Fibroblast of skin of left quadriceps (primary cell): ENCODE measurements at places on chromosomes 5 and 9.

GRCh38 chr5:57504357-57504756, 21.7 kb upstream of the ACTBL2 start:
- no peak for DNase-seq

DNA sequence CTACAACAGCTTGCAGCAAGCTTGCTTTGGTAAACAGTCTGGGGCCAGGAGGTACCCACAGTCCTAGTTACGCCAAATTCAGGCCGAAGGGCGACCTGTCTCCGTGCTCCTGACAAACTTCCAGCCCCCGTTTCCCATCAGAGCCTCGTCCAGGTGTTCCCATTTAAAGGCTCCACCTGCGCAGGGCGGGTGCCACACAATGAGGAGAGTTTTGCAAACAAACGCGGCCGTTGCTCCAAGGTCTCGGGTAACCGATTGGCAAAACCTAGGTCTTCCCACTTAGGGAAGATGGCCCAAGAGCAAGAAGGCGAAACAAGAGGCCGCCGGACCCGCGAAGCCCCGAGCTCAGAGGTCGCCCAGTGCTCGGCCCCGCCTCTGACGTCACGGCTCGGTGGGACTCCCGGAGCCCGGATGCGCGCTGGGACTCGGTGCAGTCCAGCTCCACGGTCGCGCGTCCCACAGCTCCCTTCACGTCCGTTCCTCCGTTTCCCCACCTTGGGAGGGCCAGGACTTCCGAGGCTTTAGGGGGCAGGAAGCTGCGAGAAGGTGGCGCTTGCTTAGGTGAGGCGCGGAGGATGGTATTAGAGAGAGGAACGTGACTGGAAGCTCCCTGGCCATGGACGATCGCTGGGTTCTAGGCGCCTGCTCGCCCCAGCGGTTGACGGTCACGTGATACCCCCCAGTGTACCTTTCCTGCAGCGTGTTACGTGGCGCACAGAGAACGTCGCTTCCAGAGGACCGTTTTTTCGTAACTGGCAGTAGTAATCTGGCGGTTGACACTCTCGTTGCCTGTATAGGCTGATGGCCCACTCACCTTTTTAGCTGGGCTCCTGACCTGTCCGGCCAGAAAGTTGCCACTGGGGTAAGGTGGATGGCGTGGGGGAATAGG, 41.8 kb upstream of the KDM4C start:
- no peak for DNase-seq

GRCh38 chr5:56757077-56757476, 58.3 kb upstream of the MAP3K1 start:
- no peak for DNase-seq

GRCh38 chr5:96857924-96858323, 18.4 kb upstream of the ERAP2 start:
- DNase-seq, result no peak

DNA sequence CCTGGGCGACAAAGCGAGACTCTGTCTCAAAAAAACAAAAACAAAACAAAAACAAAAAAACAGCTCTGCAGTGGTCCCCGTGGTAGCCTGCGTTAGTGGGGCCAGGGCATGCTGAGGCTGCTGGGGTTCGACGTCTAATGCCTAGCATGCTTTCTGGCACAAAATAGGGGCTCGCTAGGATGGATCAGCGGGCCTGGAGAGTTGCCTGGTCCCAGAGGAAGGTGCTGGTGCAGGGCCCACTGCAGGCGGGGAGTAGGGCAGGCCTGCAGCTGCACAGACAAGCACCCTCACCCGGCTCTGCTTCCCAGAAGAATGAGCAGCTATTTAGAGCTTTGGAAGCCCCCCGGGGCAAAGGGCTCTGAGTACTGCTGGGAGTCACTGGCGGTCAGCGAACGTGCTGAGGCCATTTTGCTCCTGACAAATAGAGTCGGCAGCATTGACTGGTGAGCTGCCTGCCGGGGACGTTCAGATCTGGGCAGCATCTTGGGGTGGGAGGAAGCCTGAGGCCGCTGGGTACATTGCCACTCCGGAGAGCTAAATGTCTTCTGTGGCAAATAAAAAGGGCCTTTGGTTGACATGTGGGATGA, 126.7 kb downstream of the OLFM1 start:
- no peak for DNase-seq

- no peak for DNase-seq
These were observed 987.9 kb upstream of the WWC1 start for GRCh38 chr5:167303582-167303981.

GRCh38 chr5:141958113-141958512, at the start of gene PCDH12:
Gene PCDH12 (minus strand): TSS chr5:141958202. CDS start chr5:141957851, 351 bp downstream.
- DNase-seq, result no peak

GRCh38 chr9:27125030-27125429, 16.0 kb downstream of the TEK start:
- DNase-seq, result peak; percentile 75

DNA sequence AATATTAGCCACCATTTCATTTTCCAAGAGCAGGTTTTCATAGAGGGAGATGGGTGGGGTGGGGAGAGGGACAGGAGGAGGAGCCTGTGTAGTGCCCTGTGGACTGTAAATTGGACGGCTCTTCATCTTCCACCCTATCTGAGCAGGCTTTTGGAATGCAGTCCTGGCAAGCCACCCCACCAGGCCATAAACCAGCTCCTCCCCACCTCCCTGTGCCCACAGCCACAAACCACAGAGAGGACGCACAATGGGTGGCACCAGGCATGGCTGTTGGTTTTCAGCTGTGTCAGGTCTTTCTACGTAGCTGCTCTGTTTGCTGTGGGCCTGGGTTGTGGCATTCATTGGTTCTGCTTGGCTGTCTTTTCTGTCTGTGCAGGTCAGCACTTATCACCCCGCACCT, 58.0 kb downstream of the PLAC8L1 start:
- DNase-seq, result no peak

GRCh38 chr5:56818450-56819037, 3.2 kb downstream of the MAP3K1 start:
- no peak for DNase-seq

GRCh38 chr9:125146247-125146646, 2.9 kb upstream of the SCAI start:
- no peak for DNase-seq

DNA sequence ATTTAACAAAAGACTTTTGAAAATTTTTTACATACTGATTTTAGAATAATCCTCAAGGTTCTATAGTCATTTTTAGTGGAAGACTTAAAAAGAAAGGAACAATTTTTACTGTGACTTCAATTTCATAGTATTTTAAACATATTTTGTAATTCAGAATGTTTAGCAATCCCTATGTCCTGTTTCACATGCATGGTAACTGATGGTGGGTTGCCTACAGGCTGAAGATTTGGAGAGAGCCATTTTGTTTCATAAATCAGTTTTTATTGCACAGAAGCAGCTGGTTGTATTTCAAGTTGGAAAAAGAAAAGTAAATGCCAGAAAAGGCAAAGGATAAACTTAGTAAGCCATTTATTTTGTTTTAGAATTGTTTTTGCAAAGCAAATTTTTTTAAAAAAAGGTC, 24.0 kb downstream of the STARD4 start:
- no peak for DNase-seq

- no peak for DNase-seq
These were observed 61.2 kb upstream of the GCNT4 start for GRCh38 chr5:75113354-75114113.

DNA sequence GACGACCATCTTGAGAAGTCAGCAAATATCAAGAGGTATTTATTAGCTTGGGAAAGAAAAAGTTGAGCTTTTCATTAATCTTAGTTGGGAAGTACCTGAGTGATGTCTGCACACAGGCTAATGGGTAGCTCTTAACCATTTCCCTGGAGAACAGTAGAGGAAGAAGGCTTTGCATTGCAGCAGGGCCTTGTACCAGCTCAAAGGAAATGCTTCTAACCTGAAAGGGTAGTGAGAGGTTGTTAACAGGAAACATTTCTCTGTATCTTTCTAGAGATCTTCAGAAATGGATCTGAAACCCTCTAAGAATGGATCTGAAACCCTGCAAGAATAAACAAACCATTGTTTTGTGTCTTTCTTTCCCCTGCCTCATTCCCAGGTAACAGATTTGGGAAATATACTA, 393.3 kb downstream of the PLK2 start:
- DNase-seq, result no peak

DNA sequence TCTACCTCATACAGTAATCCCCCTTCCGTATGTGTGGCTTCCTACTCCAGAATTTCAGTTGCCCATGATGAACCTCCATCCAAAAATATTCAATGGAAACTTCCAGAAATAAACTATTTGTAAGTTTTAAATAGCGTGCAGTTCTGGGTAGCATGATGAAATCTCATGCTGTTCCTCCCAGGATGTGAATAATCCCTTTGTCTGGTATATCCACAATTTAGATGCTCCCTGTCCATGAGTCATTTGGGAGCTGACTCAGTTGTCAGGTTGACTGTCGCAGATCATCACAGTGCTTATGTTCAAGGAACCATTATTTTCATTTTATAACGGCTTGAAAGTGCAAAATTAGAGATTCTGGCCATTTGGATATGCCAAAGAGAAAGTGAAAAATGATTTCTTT, 290.1 kb upstream of the CDH9 start:
- peak; percentile 42 for DNase-seq

GRCh38 chr5:13250464-13251291, 693.8 kb downstream of the DNAH5 start:
- DNase-seq, result no peak

GRCh38 chr9:108553111-108553635, 302.6 kb downstream of the ACTL7B start:
- no peak for DNase-seq

DNA sequence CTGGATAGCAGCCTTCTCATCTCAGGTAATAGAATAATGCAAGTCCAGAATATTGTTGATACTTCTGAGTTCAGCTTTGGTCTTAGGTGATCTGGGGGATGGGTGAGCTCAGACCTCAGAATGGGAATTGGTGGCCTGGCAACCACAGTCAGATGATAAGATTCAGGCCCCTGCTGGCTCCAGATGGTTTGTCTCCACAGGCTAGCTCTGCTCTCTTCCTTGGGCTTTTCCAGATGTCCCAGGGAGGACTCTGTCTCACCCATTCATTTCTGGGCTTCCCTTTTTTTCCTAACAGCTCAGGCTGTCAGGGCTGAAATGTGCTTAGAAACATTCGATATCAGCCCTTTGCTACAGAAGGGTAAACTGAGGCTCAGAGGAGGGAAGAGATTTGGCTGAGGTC, 17.6 kb upstream of the TNFSF15 start:
- no peak for DNase-seq

DNA sequence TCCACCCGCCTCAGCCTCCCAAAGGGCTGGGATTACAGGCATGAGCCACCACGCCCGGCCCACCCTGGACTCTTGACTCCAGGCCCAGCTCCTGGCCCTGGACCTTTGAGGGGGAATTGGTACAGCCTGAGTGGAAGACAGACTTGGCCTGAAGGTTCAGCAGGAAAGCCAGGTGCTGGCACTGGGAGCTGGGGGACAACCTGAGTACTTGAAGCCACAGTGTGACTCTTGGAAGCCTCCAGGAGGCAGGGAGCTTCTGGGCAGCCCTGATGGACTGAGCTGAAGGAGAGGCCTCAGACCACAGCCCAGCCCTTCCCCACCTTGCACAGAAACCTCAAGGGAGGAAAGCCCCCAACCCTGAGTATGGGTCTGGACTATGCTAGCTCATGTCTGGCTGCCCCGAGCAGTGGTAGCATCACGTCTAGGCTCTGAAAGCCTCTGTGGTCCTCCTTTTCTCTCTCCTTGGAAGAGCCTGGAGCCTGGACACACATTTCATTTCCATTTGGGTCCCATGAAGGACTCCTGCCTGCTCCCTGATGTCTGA, 54.1 kb downstream of the RASGEF1C start:
- no peak for DNase-seq

GRCh38 chr5:51414516-51414915, 31.3 kb downstream of the ISL1 start:
- no peak for DNase-seq

DNA sequence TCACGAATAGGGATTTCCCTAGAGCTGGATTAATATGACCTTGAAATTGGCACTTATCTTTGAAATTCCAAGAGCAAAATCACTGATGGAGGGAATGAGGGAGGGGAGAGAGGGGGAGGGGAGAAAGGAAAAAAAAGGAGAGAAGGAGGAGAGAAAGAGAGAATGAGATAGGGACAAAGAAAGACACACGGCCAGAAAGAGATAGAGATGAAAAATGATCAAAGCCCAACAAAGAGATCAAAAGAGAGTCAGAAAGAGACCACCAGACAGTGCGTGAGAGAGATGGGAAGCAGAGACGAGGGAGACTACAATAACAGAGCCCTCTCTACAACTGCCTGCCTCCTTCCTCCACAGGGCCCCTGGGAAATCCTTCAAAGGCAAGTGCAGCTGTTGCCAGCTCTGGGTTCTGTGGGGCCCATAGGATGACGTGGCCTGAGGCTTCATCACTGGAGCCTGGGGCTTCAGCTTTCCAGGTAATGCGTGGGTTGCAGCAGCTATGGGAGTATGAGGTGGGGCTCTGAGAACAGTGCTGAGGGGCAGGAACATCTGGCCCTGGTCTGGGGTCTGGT, 58.3 kb upstream of the SHB start:
- DNase-seq, result no peak

GRCh38 chr5:157109744-157110143, 900 bp upstream of the HAVCR2 start:
- DNase-seq, result no peak

DNA sequence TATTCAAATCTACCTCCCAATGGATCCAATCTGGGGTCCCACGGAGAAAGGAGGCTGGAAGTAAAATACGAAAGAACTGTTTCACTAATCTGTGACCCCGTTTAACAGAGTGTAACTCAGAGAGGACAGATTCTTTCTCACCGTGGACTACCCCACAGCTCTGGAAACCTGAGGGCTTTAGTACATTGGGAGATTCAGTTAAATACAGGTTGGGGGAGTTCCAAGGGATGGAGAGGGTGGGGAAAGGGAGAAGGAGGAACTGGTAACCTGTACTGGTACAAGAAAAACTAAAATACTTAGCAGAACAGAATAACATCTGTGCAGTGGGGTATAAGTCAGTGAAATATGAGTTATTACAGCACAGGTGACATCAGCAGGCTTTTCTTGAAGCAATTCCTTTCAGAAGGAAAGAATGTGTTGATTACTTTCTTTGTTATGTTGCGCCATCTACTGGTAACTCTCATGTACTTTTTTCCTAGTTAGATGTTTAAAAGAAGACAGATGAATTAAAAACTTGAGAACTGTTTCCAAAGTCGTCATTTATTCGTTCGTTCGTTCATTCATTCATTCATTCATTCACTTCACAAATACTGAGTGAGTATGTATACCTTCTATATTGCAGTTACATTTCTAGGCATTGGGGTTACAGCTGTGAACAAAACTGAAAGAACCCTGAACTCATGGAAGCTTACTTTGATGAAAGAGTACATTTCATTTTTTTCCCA, 30.0 kb upstream of the STOM start:
- peak; percentile 68 for DNase-seq

DNA sequence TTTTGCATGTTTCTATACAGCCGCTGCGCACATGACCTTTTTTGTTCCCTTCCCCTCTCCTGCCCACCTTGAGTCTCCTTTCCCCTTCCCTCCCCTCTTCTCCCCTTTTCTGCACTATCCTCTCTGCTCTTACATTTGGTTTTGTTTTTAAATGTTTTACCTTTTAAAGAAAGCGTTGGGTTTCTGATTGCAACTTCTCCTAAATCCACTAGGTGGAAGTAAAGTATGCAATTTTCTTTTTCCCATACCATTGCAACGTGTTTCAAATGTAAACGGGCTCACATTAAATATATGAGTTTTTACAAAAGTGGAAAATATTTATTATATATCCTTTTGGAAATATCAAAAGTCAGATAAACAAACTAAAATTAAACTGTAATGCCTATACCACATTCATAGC, 500.9 kb downstream of the DIRAS2 start:
- no peak for DNase-seq
